ENCODE measurements at places on chromosomes 5 and 9.

GRCh38 chr9:130337318-130337717 lies 71.8 kb downstream of the HMCN2 start:
- DNase-seq = no peak

GRCh38 chr5:61600945-61601511 lies 269.0 kb downstream of the ZSWIM6 start:
- no peak for DNase-seq

DNA sequence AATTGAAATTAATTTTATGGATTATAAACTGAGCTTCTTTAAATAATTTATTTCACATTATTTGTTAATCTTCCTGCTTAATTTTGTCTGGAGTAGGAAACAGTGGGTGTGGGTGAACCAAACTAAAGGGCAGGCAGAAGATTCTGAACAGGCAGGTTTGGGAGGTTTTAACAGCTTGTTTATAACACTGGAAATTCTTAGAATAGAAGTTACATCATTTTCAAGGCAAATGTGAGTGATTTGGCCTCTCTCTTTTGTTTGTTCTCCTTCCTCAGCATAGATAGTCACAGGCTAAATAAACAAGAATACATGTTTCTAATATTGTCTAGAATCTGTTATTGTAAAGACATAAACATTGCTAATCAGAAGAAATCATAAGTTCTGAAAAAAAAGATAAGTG lies 970.9 kb upstream of the NUDT12 start:
- DNase-seq = no peak

DNA sequence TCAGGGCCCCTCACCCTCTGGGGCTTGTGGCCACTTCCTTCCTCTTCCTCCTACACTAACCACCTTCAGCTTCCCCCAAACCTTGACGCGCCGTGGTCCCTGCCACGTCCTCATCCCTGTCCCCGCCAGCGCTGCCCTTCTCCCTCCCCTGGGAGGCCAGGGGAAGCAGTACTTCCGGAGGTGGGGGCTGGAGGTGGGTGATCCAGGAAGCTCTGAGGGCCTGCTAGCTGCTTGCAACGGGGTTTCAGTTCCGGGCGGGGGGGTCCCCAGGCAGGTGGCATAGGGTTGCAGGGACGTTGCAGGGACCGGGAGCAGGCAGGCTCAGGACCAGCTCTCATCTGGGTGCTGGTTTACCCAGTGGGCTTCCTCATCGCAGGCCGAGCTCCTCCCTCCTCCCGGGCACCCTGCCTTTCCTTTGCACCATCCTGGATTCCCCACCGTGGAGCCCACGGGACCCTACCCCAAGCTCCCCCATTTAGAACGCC lies 70.0 kb downstream of the RXRA start:
- no peak for DNase-seq

DNA sequence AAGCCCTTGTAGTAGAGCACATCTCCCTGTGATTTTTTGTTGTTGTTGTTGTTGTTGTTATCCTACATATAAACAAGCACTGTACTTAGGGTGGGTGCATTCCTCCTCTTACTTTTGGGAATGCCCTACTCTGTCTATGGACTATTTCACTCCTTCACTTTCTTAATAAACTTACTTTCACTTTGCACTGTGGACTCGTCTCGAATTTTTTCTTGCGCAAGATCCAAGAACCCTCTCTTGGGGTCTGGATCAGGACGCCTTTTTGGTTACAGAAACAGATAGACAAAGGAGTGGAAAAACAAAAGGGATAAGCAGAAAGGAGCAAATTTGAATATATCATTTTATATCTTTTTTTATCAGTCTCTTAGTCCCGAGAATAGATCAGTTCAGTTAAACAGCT lies 14.4 kb upstream of the PAIP1 start:
- DNase-seq = no peak

GRCh38 chr5:2000591-2000990 lies 117.9 kb upstream of the IRX4 start:
- DNase-seq = no peak

DNA sequence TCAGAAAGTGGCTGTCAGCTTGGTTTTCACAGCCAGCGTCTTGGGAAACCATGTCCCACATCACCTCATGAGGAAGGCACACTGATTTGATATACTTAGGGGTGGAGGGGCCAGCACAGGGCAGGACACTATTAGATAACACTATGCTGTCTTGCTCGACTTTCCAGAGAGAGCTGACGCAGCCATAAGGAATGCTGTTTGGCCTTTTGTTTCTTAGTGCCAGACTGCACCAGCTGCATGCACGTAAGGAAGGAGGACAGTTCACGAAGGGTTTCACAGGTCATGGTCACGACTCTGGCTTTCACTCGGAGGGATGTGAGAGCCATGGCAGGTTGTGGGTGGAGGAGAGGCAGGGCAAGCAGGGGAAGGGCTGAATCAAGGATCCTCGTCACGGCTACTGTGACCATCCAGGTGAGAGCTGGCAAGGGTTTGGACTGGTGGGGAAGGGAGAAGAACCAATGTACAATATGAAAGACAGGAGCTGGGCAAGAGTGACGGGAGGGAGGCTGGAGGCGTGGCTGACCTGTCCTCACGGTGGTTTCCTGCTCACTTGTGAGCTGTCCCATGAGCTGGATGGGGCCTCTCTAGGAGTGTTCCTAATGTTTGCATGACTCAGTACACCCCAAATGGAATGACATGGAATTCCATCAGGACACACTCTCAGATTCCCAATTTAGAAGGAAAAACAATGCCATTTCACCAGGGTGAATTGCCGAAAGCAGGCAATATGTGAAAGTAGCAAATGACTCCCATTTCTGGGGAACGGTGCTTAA lies 61.7 kb downstream of the OTULIN start:
- no peak for DNase-seq

- DNase-seq = no peak
Observed at GRCh38 chr5:114411380-114411931, 49.6 kb downstream of the KCNN2 start.

DNA sequence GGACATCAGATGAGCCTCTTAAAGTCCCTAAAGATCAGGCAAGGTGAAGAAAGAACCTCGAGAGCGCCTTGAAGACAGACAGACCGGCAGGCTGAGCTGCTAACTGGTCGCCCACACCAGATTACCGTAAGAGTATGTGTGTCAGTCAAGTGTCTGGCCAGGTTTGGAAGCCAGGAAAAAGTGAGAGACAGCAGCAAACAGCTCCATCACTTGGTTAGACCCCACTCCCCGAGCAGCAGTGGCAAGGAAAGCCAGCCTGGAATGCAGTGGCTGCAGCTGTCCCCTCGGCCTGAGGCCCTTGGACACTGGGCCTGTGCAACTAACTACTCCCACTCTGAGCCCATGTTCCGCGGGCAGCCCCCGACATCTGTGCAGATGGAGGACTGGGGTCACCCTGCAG lies 214.1 kb downstream of the DIRAS2 start:
- no peak for DNase-seq

DNA sequence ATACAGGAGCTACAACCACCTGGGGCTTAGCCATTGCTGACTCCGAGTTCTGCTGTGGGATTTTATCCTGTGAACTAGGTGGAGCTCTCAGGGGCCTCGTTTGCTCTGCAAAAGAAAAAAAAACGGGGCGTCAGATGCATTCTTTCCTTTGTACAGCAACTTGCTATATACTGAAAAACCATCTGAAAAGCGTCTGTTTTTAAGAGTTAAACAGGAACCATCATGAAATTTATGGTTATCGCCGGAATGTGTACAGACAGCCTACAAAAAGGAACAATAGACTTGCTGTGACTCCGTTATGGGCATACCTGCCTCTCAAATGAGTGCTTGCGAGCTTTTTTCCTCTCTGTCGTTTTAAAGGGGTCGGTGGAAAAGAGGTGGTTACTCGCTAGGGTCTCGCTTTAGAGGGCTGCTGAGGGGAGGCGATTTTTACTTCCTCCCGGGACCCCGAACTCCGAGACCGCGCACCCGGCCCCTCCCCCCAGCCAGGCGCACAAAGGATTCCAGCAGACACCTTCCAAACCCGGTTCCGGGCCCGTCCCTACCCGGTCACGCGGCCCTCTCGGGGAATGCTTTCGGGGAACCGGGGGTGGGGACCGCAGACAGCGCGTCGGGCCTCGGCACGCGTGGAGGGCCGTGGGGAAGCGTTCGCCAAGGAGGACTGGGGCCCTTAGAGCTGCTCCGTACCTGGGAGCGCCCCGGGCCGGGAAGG lies 826 bp downstream of the PAIP1 start:
- no peak for DNase-seq

- DNase-seq = no peak
Observed at GRCh38 chr5:143751342-143751741, 60.6 kb upstream of the HMHB1 start.

All from GOT3 (cell line).